HCT116 (cell line): ENCODE measurements at places on chromosomes 1 and 21. TPM values are rescaled to one million over a fixed set of nuclear protein-coding genes. Genes with fewer than 3 reads are reported as not detected.
A peak's percentile ranks its signal among the peaks of the same experiment; 100 is the strongest.

- H3K4me3 ChIP-seq = no peak overlapping the region
- no peak for DNase-seq
- H3K4me1 ChIP-seq = peaks cover 8% of the 10 kb centered on the region
- H3K27ac ChIP-seq = no peak overlapping the region
Measured at GRCh38 chr21:32334980-32335531, 36.4 kb downstream of the MRAP start.

- H3K27me3 ChIP-seq = no peaks in the 10 kb centered on the region
- H3K4me3 ChIP-seq = peak overlapping the region; percentile 54
- peaks cover 18% of the 10 kb centered on the region for H3K4me1 ChIP-seq
- no peaks in the 10 kb centered on the region for H3K36me3 ChIP-seq
Measured at GRCh38 chr21:45405819-45406762, 1.1 kb downstream of the COL18A1 start.

DNA sequence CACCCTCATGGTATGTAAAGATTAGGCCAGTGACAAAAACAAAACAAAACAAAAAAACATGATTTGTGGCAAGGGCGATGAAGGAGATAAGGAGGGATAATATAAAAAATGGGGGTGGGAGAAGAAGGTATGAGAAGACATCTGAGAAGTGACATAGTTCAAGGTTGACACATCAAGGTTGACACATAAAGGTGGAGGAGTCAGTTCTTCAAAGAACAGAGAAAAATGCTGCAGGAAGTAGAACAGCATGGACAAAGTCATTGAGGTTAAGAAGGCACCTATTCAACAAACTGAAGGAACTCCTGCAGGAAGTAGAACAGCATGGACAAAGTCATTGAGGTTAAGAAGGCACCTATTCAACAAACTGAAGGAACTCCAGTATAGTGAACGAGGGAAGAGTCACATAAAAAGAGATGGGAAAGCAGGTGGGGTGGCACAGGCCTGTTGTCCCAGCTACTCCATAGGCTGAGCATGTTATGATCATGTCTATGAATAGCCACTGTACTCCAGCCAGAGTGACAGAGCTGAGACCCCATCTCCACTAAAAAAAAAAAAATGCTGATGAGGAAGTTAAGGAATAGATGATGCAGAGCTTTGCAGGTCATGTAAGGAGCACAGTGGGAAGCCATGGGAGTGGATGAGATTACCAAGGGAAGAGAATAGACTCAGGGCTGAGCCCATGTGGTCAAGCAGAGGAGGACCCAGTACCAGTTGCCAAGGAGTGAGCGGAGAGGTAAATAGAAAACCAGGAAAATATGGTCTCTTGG, 101.5 kb downstream of the ZFYVE9 start:
- H3K36me3 ChIP-seq = no peaks in the 10 kb centered on the region
- H3K27ac ChIP-seq = no peak overlapping the region
- H3K4me3 ChIP-seq = peak overlapping the region; percentile 3; the same call in 1 of the 2 replicates
- DNase-seq = no peak

GRCh38 chr21:14527696-14528652, 18.1 kb downstream of the SAMSN1 start:
- no peak overlapping the region for H3K27ac ChIP-seq
- no peaks in the 10 kb centered on the region for H3K36me3 ChIP-seq
- H3K4me3 ChIP-seq = no peak overlapping the region
- no peaks in the 10 kb centered on the region for H3K4me1 ChIP-seq

DNA sequence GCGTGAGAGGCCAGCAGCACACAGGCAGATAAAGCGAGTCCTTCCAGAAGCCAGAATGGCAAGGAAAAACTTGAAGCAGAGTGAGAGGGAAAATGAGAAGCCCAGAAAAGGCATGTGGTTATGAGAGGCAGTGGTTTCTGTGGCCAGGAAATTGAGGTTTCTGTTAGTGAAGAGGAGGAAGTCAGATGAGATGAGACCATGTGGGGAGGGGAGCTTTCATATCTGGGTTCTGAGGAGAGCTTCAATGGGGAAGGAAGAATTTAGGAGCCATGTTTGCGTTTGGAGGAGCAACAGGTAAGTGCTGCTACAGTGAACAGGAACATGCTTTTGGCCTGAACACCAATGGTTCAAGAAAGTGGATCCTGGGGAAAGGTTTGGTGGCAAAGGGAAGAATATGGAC, 6.1 kb upstream of the CD1A start:
- no peak overlapping the region for H3K27ac ChIP-seq
- DNase-seq = no peak
- H3K4me3 ChIP-seq = no peak overlapping the region
- H3K27me3 ChIP-seq = peaks cover 7% of the 10 kb centered on the region; the same call in 1 of the 2 replicates

DNA sequence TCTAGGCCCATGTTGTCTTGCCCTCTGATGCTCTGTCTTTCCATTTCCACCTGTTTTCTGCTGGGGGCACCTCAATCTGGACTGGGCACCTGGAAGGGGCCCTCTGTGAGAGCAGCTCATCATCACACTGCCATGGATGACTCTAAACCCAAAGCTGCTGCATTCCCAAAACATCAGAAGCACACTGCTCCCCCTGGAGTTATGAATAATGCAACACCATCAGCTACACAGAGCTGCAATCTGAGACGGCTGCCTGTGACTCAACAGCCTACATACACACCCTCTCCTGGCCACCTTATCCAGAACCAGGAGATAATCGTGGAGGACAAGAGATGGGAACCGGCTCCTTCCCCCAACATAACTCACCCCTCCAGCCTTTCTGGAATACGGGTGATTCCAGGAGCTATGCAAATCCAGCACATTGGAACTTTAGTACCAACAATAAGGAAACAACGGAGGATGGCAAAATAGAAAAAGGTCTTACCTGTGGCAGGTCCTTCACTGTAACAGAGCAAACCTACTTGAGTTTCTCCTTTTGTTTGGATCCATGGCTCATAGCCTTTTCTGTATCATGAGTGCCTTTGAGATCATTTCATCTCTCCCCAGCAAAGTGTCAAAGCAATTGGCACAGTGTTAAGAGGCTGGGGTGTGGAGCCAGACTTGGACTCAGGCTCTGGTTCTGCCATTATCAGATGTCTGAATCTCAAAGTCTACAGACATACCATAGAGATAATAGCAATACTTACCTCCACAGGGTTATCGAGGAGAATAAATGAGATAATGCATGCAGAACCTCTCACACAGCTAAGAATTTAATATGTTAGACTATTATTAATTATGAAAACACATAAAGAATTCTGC, 29.3 kb downstream of the AK2 start:
- no peaks in the 10 kb centered on the region for H3K27me3 ChIP-seq
- H3K4me3 ChIP-seq = no peak overlapping the region
- peak; percentile 57 for DNase-seq
- H3K36me3 ChIP-seq = peaks cover 36% of the 10 kb centered on the region
- peaks cover 23% of the 10 kb centered on the region for H3K4me1 ChIP-seq

Gene F5
- 0.37 TPM for total RNA-seq

Gene OR6N1
- total RNA-seq = not detected

Gene MYOM3
- 7.9 TPM for total RNA-seq
